ENCODE measurements at places on chromosomes 1 and 21.

DNA sequence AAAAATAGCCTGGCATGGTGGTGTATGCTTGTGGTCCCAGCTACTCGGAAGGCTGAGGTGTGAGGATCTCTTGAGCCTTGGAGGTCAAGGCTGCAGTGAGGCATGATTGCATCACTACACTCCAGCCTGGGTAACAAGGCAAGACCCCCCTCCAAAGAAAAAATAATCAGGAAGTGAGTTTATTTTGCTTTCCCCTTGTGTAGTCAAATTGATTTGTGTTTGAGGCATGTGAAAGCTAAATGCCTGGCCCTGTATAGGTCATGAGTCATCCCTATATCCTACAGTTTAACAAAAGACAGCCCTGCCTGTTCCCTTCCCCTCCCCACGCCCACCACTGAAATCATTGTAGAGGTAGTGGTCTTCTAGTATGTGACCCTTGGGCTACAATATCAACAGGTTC, 241.4 kb upstream of the JUN start:
- no peak for DNase-seq

GRCh38 chr1:246753670-246754535, 29.7 kb downstream of the SCCPDH start:
- peak; percentile 24 for DNase-seq

GRCh38 chr1:169491845-169492281, 6.1 kb upstream of the SLC19A2 start:
- DNase-seq: no peak

DNA sequence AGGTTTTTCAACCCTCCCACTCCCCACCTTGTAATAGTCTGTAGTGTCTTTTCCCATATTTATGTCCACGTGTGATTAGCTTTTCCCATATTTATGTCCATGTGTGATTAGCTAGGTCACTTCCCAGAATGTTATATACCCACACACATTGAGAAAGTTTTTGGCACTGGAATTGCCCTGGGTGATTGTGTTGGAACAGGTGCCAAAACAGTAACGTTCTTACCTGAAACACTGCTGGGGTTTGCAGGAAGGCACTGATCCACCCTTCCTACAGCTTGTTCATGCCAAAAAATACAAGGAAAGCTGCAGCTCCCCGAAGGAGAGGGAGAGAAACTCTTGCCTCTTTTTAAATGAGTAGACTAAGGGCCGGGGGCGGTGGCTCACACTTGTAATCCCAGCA, 68.0 kb upstream of the CXADR start:
- DNase-seq: no peak

DNA sequence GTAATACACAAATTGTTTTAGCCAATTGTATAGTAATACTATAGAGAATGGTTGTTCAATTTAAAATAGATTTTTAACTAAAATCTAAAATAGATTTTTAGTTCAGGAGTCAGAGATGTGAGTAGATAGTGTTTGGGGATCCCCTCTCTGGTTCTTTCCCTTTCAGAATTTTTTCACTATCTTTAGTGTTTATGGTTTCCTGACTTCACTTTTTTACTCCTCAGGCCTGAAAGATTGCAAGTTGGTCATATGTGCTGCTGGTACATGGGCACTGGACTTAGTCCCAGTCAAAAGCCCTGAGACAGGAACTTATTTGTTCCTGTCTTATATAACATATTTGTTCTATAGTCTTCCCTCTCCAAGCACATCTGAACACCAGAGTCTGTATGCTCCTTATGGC, 96.8 kb upstream of the ATP1B1 start:
- DNase-seq: no peak

DNA sequence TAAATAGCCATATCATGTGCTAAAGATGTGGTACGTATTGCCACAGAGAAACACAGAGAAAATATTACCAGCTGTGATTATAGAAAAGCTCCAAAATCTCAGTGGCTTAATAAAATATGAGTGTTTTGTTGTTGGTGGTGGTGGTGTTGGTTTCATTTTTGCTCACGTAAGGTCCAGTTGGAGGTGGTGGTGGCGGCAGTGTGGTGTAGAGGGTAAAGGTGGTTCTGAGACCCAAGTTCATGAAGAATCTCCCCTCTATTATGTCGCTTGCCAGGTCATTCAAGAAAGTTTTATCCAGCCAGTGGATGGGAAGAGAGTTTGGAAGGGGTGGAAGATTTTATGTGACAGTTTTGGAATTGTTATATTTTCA, 217.6 kb upstream of the SAMSN1 start:
- DNase-seq: no peak

GRCh38 chr1:63665410-63665809, 72.2 kb downstream of the PGM1 start:
- no peak for DNase-seq

DNA sequence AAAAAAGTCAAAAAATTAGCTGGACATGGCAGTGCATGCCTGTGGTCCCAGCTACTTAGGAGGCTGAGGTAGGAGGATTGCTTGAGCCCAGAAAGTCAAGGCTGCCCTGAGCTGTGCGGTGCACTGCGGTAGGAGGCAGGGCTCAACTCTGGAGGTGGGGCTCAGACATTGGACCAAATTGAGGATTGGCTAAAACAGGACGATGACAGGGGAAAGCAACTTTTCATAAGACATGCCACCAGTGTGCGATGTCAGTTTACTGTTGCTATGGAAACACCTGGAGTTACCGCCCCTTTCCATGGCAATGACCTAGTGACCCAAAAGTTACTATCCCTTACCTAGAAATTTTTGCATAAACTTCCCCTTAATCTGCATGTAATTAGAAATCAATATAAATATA, 85.3 kb downstream of the DISP3 start:
- no peak for DNase-seq

- no peak for DNase-seq
Measured at GRCh38 chr1:94612525-94613204, 71.1 kb upstream of the F3 start.

DNA sequence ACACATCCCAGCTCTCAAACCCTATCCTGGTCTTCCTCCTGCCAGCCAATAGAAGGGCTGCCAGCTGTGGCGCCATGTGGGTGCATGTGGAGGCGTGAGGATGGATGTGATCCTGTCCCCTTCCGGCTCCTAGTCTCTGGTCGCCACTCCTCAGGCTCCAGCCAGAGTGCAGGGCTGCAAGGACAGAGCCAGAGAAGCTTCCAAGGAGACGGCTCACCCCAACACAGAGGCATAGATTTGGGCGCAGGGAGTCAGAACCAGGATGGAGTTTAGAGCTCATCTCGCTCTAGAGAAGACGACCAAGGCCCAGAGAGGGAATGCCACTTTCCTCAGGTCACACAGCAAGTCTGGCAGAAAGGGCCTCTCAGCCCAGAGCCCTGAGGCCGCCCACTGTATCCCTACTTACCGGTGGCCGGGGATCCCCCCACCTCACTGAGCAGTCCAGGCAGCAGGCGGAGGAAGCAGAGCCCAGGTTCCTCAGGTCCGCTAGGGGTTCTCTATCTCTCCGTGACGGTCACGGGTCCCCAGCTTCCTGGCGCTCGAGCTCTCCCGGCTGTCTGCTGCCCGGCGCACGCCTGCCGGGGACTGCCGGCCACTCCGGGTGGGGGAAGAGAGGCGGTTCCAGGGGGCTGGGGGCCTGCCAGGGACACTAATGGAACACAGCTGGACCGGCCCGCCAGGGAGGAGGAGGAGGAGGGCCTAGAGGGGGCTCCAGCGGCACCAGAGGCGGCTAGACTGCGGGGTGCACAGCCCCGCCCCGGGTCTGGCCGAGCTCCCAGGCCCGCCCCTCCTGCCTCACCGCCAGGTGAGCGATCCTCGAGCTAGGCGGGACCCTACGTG, at the start of gene COL16A1:
Gene COL16A1 (minus strand): TSS at position 587 of the 840 bp plus-strand sequence. CDS start 1,824 bp downstream, outside the sequence.
- no peak for DNase-seq

GRCh38 chr1:145908653-145909052, 1.2 kb downstream of the ITGA10 start:
- DNase-seq: no peak

DNA sequence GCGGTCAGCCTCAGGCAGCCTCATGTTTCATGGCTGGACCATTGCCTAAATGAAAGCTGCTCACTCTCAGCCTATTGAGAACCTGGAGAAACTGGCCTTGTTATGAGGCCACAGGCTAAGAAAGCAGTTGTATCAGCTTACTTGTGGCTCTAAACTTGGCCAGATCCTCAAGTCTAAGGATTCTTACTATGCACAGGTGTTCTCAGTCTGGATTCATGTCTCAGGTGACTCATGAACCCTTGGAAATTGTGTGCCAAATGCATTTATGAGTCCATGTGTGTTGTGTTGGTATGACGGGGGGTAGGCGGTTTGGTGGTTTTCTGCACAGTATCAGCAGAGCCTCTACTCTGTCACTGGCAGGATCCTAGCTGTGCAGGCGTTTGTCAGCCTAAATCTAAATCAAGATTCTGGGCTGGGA, 90.4 kb downstream of the ROR1 start:
- no peak for DNase-seq

GRCh38 chr1:189151361-189151760, 1326.3 kb downstream of the BRINP3 start:
- DNase-seq: no peak

DNA sequence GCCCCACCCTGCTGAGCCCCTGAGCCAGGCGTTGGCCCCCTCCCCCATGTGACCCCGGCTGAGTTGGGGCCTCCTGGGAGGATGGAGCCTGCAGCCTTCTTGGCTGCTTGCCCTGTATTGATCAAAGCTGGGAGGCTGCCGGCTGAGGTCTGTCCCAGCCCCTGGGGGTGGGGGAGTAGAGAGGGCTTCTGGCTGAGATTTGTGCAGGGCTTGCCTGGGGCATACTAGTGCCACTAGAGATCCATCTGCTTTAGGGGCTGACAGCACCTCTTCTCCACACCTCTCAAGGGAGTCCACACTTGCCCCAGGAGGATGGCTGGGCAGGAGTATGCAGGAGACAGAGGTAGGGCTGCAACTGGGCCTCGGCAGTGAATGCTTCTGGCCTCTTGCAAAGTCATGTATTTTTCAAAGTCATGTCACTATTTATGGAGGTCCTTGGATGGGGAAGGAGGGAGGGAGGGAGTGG, 53.6 kb upstream of the SSBP3 start:
- no peak for DNase-seq

- no peak for DNase-seq
Measured at GRCh38 chr1:27018316-27018715, 5.7 kb upstream of the TENT5B start.

- no peak for DNase-seq
Measured at GRCh38 chr1:156104861-156105832, 9.4 kb upstream of the LMNA start.

- DNase-seq: no peak
Measured at GRCh38 chr21:39041816-39042215, 141.4 kb downstream of the PSMG1 start.

- DNase-seq: no peak
Measured at GRCh38 chr1:36304521-36304920, 1.6 kb upstream of the SH3D21 start.

DNA sequence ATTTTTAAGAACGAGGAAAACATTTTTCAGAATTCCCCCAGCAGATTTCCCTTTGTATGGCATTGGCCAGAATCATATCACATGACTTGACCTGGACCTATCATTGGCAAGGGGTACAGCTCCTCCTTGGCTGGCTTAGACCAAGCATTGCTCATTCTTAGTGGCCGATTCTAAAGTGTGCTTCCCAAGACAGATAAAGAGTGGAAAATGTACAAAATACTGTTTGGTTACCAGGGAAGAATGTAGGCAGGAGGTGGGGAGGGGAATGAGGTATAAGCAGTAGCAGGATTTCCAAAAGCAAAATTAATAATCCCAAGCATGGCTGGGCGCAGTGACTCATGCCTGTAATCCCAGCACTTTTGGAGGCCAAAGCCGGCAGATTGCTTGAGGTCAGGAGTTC, 75.6 kb upstream of the KRTAP11-1 start:
- no peak for DNase-seq

- no peak for DNase-seq
Measured at GRCh38 chr21:25428537-25428936, 178.7 kb downstream of the MRPL39 start.

- DNase-seq: no peak
Measured at GRCh38 chr1:166933633-166934032, 41.7 kb downstream of the ILDR2 start.

GRCh38 chr1:60341274-60341673, 267.7 kb upstream of the C1orf87 start:
- no peak for DNase-seq

GRCh38 chr1:31771891-31772668, 7.9 kb upstream of the ADGRB2 start:
- no peak for DNase-seq

All from AG09319 (cell line).